Inflammatory macrophage treated with lipopolysaccharide for 1 hour (primary cell): ENCODE measurements at places on chromosomes 3 and 15.

GRCh38 chr3:141326123-141326522 lies 42.2 kb upstream of the ZBTB38 start:
- no peak for DNase-seq

GRCh38 chr3:110900576-110900975 lies 171.0 kb upstream of the NECTIN3 start:
- DNase-seq = no peak

- DNase-seq = peak; percentile 1
Observed at GRCh38 chr3:133384331-133385027, 15.4 kb upstream of the BFSP2 start.

GRCh38 chr3:37751537-37751936 lies 110.1 kb upstream of the CTDSPL start:
- no peak for DNase-seq

- no peak for DNase-seq
Observed at GRCh38 chr15:83653639-83654378, at the start of gene ADAMTSL3. ADAMTSL3 (plus strand) TSS chr15:83654123; CDS start chr15:83655762, 1,639 bp downstream.
